ENCODE measurements at places on chromosomes 4 and X. TPM values are rescaled to one million over a fixed set of nuclear protein-coding genes. Genes with fewer than 3 reads are reported as not detected.

Gene ZCCHC12
- not detected for total RNA-seq

Gene SPON2
- total RNA-seq: 48.3 TPM

Gene FATE1
- not detected for total RNA-seq

Gene HAND2
- 5.1 TPM for total RNA-seq
